NCI-H774 (cell line): ENCODE measurements at places on chromosomes 4 and X.

DNA sequence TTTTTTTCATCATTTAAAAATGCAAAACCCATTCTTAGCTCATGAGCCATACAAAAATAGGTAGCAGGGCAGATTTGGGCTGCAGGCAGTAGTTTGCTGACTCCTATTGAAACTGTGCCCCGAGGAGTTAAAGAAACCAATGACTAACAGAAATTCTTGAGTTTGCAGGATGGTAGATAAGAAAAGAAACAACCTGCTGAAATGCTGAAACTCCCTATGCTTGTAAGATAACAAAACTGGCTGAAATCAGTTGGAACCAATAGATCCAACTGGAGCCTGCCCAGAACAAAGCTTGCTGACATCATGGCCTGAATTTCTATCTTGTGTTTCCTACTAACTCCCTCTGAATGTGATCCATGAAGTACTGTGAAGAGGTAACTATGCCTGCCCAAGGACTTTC is 68.6 kb downstream of the ANOS1 start:
- no peak for DNase-seq

DNA sequence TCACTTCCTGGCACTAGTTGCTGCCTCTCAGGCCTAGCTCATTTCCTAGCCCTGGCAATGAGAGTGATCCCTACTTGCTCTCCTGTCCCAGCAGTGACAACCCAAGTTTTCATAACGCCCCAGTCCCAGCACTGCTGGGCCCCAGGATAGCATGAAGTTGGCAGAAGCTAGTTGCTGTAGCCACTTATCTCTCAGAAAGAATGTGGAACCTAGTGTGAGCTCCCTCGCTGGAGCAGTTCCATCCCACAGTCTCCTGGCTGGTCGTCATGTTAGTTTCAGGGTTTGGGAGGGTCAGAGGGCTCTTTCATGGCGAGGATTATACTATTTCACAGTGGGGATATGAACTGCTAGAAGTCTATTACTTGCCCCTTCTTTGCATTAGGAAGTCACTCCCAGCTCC is 5.1 kb downstream of the PF4 start:
- DNase-seq, result no peak

GRCh38 chrX:72663737-72664136 is 50.4 kb downstream of the PHKA1 start:
- no peak for DNase-seq

- no peak for DNase-seq
Observed at GRCh38 chr4:134471569-134471968, 270.0 kb upstream of the PABPC4L start.

DNA sequence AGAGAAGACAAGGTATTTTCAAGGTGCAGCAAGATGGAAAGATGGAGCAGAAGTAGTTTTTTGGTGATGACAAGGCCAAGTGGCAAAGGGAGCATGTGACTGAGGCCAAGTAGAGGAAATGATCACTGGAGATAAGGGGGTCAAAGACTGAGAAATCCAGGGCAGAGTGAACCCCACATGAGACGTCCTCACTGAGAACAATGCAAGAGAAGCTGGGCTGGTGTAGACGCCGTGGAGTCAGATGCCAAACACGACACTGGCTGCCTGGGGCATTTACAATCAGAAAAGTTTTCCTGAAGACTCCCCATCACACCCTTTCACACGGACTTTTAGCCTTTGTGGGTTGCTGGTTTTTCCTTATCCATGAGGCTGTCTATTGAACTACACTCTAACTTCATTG is 69.3 kb downstream of the FAM184B start:
- DNase-seq, result no peak

GRCh38 chr4:74174421-74174820 is 16.5 kb downstream of the MTHFD2L start:
- DNase-seq, result no peak

GRCh38 chr4:16484711-16485110 is 258.4 kb upstream of the TAPT1 start:
- DNase-seq, result no peak

GRCh38 chr4:168601899-168602298 is 105.0 kb downstream of the PALLD start:
- no peak for DNase-seq
